ENCODE measurements at places on chromosomes 16 and 17.

DNA sequence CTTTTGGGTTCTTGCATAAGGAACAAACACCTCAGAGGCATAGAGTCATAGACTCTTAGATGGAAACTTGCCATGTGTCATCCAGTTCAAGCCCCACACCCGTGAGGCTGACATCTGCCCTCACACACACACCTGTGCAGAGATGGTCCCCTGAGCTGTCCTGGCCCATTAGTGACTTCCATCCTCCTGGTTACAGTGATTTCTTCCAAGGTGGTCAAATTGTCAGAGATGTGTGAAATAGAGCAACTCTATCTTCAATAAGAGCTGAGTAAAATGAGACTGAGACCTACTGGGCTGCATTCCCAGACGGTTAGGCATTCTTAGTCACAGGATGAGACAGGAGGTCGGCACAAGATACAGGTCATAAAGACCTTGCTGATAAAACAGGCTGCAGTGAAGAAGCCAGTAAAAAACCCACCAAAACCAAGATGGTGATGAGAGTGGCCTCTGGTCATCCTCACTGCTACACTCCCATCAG lies 342.2 kb upstream of the TNRC6C start:
- DNase-seq, result no peak

DNA sequence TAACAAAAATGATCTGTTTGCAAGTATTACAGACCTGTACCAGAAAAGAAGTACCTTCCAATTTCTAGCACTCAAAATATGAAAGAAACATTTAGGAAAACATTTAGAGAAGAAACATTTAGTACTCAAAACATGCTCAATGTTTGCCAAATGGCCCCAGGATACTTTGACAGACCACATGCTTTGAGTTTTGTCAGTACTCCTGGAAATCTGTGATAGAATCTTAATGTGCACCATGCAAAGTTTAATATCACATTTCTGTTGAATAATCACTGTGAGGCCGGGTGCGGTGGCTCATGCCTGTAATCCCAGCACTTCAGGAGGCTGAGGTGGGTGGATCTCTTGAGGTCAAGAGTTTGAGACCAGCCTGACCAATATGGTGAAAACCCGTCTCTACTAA lies 8.5 kb upstream of the ZC3H7A start:
- no peak for DNase-seq

DNA sequence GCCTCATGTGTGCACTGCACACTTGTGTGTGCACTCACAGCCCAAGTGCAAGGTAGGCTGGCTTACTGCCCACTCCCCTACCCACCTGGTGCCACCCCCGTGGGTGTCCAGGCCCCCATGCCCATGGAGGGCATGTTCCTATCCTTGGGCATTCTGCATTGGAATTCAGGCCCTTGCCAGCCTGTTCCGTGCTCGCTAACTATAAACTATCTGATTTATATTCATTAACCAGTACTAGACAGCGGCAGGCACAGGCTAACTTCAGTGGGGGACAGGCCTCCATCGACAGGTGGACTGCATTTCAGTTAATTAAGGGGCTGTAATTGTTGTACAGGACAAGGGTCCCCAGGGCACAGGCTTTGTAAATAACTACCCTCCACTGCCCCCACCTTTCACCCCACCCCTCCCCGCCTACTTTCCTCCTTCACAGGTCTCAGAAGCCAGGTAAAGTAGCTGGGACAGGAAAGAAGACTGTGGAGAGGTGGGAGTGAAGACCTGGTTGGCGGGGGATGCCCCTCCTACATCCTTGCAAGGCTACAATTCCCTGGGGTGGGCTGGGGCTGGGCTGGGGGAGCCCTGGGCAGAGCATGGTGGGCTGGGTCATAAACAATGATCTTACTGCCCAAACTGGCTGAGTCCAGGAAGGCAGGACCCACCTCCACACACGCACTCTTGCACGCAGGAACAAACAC lies 119.0 kb upstream of the LHX1 start:
- no peak for DNase-seq

- peak; percentile 45 for DNase-seq
Observed at GRCh38 chr16:64440421-64440831, 681.4 kb downstream of the CDH11 start.

DNA sequence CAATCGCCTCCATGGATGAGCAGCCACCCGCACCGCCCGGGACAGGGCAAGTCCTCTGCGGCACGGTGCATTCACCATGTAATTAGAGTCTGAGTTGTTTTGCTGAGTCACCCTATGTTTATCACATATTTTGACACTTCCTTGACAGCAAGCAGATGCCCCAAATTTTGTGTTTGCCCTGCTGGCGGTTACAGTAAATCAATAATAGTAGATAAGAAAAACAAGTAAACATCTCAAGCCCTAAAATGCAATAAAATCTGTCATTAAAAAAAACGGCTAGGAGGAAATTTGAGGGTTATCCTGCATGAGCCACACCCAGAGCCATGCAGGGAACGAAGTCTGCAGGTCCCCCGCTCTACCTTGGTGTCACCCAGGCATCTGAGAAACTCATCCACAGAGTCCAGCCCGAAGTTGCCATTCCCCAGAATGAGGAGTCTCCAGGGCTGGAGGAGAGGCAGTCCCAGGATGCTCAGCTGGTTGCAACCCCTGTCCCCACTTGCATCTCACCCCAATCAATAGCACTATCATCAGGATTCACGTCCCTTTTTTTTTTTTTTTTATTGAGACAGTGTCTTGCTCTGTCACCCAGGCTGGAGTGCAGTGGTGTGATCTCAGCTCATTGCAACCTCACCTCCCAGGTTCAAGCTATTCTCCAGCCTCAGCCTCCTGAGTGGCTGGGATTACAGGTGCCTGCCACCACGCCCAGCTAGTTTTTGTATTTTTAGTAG lies 16.5 kb upstream of the ST6GALNAC1 start:
- DNase-seq, result no peak

- no peak for DNase-seq
Observed at GRCh38 chr17:2218426-2218825, 85.2 kb downstream of the SMG6 start.

DNA sequence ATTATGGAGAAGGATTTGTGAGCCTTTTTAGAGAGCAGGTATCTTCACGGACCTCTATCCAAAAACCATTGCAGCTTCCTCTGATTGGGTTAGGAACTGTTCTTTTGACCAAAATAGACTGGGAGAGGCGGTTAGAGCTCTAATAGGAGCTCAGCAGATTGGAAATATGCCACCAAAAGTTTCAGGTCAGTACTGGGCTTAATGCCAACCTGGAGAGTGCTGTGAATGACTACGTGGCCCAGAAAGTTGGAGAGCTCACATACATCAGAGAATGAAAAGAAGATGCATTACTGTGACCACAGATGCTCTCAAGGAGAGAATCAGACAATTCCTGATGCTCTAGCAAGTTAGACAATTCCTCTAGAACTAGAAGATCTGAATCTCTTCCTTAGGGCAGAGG lies 86.5 kb downstream of the ABCA8 start:
- no peak for DNase-seq

DNA sequence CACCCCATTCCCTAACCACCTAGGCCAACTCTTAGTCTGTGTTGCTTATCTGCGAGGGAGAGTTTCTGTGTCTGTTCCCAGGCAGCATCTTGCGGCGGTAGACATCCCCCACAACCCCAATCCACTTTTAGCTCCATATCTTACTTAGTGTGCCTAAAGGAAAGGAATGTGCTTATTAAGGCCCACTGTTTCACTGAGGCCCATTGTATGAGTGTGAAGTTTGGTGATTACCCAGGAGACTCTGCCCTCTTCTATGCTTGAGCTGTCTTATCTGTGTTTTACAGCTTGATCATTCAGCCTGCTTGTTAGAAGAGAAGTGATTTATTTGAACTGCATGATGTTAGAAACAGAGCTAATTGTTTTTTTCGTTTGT lies 10.3 kb upstream of the MLYCD start:
- no peak for DNase-seq

DNA sequence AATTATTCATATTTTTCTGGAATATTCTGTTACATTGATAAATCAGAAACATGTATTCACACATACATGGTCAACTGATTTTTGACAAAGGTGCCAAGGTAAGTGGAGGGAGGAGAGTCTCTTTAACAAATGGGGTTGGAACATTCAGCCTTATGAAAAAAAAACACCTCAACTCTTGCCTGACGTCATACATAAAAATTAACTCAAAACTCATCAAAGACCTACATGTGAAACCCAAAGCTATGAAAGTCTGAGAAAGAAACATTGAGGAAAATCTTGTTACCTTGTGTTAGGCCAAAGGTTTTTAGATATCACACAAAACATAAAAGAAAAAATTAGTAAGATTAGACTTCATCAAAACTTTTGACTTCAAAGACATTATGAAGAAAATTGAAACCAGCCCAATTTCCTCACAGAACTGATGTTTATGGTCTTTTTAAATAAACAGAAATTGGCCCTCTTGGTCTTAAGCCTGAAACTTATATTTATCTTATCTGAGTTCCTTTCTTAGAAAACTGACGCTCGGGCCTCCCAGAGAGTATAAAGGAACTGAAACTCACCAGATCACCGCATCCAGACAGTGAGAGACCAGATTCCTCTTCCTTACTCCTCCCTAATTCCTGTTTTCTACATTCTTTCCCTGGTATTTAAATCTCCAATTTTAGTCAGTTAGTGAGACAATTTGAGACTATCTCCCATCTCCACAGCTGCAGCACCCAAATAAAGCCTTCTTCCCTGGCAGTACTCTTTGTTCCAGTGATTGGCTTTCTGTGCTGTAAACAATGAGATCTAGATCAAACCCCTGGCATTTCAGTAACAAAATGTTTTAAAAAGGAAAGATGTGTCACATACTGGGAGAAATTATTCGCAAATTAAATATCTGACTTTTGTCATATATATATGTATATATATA lies 4.0 kb downstream of the HYDIN start:
- no peak for DNase-seq

DNA sequence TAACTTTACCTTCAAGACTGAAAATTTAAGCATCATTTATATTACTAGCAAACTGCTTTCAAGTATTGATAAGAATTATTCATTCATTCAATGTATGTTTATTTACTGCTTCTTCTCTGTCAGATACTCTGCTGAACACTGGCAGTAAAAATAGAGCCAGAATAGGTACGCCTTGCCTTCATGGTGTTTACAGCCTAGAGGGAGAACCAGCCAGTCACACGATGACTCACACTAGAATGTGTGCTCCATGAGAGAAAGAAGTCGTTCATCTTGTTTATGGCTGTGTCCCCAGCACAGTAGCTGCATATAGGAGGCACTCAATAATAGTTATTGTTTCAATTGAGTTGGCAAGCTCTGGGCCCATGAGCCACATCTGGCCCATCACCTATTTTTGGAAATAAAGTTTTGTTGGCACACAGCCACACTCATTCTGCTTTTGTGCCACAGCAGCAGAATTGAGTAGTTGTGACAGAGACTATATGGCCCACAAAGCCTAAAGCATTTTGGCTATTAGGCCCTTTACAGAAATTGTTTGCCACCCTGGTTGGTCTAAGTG lies 84.2 kb downstream of the TMC6 start:
- DNase-seq, result no peak

DNA sequence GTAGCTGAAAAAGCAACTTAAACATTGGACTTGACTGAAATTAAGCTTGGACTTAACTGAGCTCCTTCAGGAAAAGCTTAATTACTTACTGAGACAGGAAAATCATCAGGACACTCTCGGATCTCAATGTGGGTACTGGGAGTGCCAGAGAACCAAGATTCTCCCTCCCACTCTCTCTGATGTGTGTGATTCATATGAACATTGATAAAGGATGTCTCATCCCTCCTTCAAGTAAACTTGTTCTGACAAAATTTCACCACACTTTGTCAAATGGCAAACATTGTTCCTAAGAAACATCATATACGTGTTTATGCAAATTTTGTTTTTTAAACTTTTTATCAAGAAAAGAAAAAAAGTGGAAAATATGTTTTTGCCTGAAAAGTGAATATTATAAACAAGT lies 4.1 kb upstream of the SLFN5 start:
- no peak for DNase-seq

GRCh38 chr17:28648698-28649097 lies 3.7 kb upstream of the BLTP2 start:
- no peak for DNase-seq

DNA sequence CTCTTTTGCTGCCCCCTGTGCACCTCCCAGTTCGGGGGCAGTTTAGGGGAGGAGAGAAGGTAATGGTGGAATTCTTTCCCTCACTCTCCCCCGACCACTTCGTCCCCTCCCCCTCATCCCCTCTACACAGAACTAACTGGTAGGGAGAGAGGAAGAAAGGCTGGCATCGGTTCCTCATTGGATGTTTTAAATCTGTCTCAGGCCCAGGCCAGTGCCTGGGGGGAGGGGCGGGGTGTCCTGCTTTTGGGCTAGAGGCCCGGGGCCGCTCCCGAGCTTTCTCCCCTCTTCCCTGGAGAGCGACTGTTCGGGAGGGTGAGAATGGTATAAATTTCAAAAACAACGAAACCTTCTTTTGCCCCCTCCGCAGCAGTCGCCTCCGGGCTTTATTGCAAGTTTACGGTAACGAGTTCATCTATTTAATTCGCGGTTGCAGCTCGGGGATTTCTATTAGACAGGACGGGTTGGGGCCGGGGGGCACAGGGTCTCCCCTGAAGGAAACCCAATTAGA lies at the start of gene PRAC2:
PRAC2 (plus strand) TSS at position 271 of the 508 bp plus-strand sequence. CDS start 1,226 bp downstream, outside the sequence.
- DNase-seq, result no peak

DNA sequence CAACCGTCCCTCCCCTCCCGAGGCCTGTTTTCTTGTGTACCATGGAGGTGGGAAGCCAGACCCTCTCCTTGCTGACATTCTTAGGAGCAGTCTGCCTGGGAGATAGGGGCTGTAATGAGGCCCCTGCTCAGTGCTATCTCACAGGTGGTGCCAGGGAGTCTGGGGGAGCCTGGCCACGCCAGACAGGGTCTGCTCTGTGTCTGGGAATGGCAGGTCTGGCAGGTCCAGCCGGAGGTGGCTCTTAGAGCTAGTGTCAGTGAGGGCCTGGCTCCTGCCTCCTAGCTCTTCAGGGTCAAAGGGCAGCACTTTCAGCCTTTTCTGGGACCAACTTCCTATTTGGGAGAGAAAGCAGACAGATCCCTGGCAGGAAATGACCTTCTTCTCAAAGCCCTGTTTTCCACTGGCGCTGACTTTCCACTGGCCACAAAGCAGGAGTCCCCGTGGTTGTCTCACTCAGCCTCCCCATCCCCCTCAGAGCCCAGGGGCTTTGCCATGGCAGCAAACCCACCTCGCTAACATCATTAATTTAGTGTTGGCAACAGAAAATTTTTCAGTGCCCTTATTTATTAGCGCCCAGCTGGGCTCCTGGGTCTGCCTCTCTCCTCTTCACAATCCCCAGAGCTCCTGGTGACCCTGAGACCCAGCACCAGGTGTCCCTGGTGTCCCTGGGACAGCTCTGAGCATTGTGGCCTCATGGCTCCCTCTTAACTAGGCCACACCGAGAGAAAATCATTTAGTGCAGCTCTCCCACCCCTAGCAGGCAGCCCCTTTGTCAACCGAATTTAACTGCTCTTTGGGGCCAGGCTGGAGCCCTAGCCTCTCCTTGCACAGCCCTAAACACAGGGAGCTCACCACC lies 24.0 kb upstream of the DOK4 start:
- no peak for DNase-seq

GRCh38 chr16:65697065-65697464 lies 575.2 kb upstream of the CDH11 start:
- no peak for DNase-seq

All from hindlimb muscle (tissue), 1 donor.